ENCODE measurements at places on chromosomes 1 and 21.
A peak's percentile ranks its signal among the peaks of the same experiment; 100 is the strongest.

- DNase-seq, result no peak
Observed at GRCh38 chr1:36436821-36437220, 13.4 kb downstream of the OSCP1 start.

DNA sequence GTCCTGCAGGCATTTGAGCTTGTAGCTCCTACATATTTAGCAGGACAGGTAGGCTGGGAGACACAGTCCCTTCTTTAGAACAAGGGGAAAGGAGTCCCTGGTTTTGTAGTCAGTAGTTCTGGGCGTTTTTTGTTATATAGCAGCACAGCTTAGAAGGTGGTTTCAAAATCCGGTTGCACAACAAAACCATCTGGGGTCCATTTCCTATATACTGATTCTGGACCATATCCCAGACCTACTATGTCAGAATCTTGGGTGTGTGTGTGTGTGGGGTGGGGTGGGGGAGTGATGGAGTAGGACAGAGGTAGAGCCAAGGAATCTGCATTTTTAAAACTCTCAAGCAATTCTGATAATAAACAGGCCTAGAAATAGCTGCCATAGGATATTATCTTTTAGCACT lies 21.6 kb downstream of the METTL13 start:
- peak; percentile 92 for DNase-seq

GRCh38 chr21:41979751-41980369 lies 26.0 kb upstream of the C2CD2 start:
- no peak for DNase-seq

GRCh38 chr1:25461849-25462248 lies 31.2 kb downstream of the MACO1 start:
- no peak for DNase-seq

Measured in AG10803 (cell line).